Cortex of kidney (tissue), 1 donor: ENCODE measurements at places on chromosomes 1 and 21.
A peak's percentile ranks its signal among the peaks of the same experiment; 100 is the strongest.

DNA sequence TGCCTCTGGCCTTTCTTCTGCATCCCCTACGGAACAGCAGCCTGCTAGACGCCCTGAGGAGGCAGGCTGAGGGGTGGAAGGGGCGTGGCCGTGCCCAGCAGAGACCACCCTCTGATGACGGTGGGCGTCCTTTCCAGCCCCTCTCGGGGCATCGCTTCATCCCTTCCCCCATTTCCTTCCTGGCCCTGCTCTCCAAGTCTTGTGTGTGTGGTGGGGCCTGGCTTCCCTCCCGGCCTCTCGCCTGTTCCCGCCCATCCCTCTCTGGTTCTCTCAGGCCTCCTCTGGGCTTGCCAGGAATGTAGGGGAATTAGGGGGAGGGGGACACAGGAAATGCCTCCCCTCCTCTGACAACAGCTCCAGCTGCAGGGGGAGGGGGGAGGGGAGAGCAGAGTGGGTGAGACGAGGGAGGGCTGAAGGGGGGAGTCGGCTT, 51.1 kb downstream of the SKI start:
- no peak for DNase-seq

DNA sequence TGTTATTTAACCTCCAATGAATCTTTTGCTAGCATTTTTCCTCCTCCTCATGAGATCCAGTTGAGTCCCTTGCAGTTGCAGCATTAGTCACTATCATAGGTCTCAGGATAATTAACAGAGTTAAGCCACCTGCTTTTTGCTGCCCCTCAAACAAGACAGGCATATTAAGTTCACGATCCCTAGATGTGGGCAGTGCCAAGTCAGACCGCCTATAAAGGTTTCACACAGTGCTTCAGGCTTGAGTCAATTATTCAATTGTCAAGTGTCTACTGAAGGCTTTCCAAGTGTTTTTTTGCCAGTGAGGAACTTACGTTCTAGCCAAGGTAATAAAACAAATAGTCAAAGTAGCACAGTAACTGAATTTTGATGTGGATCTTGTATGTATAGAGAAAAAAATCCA, 175.0 kb downstream of the DAB1 start:
- DNase-seq = no peak

DNA sequence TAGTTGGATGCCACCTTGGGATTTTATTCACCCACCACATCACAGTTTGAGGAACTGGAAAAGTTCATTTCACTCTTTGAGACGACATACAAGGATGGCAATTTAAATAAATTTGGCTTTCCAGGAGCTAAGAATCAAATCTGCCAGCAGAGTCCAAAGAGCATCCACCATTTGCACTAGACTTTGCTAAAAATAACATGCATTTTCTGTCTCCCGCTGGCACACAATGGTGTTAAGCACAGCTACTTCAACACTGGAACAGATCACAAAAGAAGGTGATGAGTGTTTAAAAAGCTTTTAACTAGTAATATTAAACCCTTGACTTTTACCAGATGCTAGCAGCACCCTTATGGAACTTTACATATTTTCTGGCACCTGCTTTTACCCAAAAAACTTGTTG, 44.6 kb downstream of the MAEL start:
- no peak for DNase-seq

- DNase-seq = no peak
Observed at GRCh38 chr21:29293495-29293894, 5.2 kb upstream of the BACH1 start.

GRCh38 chr1:183590244-183591191, at the start of gene NCF2:
Gene NCF2 (minus strand): TSS chr1:183590459. CDS start chr1:183590329, 130 bp downstream.
- DNase-seq = no peak

DNA sequence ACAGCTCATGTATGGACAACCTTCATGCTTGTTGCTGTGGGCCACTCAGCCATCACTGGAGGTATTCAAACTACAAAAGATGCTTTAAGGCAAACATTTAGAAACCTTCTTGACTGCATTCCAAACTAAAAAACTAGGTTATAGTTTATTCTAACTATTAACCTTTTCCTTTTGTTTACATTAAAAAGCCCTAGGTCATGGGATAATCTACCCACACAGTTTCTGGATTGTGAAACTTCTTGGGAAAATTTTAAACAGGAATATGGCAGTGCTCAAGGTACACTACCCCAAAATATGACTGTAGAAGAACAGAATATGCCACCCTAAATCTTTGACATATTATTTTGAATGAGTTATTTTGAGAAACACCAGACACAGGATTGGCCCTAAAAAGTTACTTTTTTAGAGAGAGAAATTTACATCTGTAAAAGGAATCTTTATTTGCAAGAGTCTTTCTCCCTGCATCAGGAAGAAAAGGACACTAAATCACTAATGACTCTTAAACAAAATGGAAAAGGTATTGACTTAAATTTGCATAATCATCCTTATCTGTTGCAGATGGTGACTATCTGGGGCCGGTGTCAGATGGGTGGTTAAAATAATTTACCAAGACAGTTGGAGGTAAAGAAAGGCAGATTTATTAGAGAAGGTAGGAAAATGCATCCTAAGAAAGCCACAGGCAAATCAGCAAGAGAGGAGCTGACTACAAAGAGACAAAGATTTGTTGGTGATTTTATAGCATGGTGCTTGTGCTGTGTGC, 25.1 kb upstream of the NUF2 start:
- DNase-seq = no peak

GRCh38 chr1:168092566-168093355, 44.0 kb downstream of the GPR161 start:
- no peak for DNase-seq

- DNase-seq = no peak
Observed at GRCh38 chr1:32365445-32365844, 3.1 kb downstream of the TSSK3 start.

- no peak for DNase-seq
Observed at GRCh38 chr1:179323436-179323835, 29.8 kb downstream of the SOAT1 start.

DNA sequence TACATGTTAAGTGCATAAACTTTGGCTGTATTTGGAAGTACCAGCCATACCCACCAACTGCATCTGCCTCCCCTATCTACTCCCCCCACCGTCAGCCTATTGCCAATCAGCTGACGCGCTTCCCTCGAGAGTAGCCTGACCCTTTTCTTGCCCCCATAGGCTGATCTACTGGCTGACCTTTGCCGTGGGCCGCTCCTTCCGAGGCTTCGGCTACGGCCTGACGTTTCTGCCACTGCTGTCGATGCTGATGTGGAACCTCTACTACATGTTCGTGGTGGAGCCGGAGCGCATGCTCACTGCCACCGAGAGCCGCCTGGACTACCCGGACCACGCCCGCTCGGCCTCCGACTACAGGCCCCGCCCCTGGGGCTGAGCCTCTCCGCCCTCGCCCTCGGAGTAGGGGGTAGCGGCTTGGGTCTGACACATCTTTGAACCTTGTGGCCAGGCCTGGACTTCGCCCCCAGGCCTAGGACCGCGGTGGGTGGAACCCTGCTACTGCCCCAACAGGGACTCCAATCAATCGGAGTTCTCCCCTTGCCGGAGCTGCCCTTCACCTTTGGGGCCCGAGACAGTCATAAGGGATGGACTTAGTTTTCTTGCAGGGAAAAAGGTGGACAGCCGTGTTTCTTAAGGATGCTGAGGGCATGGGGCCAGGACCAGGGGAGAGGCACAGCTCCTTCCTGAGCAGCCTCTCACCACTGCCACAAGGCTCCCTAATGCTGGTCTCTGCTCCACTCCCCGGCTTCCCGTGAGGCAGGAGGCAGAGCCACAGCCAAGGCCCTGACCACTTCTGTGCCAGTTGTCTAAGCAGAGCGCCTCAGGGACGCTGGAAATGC, 4.0 kb downstream of the GLMP start:
- peak; percentile 61 for DNase-seq

DNA sequence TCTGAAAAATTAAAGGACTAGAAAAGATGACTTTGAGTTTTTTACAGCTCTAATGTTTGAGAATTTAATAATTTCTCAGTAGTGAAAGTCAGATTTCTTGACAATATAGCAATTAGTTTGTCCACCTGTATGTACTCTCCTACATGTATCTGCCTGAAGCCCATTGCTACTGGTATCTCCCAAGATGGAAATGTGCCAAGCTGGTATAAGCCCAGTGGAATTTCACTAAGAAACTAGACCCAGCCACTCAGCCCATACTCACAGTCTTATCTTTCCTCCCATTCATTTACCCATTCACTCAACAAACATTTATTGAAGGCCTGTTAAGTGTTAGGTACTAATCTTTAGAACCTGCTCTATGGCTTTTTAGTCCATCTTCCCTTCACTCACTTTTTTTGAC, 21.6 kb upstream of the TRIM45 start:
- DNase-seq = no peak

DNA sequence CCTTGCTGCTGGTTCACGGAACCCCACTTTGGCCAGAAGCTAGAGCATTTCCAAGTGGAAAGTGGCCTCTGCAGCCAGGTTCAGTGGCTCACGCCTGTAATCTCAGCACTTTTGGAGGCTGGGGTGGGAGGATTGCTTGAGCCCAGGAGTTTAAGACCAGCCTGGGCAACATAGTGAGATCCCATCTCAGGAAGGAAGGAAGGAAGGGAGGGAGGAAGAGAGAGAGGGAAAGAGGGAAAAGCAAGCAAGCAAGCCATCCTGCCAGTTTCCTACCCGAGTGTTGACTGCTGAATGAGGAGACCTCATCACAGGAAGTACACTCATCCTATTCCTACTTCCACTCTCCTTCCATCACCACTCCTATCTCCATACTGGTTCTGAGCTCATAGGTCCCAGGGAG, 12.8 kb upstream of the KLF17 start:
- no peak for DNase-seq

GRCh38 chr1:160061369-160062229, 8.4 kb downstream of the KCNJ10 start:
- no peak for DNase-seq

DNA sequence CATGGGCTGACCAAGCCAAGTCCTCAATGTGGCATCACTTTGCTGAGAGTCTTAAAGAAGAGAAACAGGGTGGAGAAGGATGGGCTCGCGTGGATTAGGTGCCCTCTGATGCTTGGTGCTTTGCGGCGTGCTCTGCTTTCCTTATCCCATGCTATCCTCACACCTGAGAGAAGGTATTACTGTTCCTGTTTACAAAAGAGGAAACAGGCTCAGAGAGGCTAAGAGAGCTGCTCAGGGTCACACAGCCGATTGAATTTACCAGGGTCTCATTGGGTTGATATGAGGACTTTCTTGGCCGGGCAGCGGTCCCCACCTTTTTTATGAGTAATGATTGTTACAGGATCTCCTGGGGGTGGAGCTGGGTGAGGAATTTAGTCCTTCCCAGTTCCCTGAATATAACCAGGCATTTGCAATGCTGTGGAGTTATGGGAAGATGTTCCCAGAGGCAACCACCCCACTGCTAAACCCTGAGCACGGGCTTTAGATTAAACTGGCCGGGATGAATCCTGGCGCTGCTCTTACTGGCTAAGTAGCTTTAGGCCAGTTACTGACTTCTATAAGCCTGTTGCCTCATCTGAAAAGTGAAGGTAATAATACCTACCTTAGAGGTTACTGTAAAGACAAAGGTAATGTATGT, 4.5 kb downstream of the ASCL5 start:
- DNase-seq = no peak

- no peak for DNase-seq
Observed at GRCh38 chr1:42689912-42690311, 7.7 kb downstream of the YBX1 start.

DNA sequence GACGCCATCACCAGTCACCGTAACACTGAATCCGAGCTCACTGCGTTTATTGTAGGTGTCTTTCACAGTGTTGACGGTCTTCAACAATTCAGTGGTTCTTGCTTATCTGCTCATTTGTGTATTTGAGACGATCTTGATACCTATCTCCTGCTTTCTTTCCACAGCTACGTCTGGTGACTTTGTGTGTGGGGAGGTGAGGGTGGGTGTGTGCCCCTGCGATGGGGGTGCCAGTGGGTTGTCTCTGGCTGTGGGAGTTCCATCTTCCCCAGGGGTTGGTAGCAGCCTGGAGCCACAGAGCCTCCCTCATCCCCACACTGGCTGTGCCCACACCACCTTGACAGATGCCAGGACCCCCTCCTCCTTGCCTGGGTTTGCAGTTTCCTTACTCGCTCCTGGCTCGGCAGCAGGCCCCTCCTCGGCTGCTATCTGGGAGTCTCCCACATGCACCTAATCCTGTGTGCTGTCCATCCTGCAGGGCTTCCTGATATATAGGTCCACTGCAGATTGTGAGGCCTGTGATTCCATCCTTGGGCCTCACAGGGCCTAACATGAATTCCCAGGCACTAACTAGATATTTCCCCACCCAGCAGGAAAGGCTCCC, 6.3 kb upstream of the PARP1 start:
- DNase-seq = no peak

- DNase-seq = no peak
Observed at GRCh38 chr21:35070436-35070835, 21.3 kb upstream of the RUNX1 start.

DNA sequence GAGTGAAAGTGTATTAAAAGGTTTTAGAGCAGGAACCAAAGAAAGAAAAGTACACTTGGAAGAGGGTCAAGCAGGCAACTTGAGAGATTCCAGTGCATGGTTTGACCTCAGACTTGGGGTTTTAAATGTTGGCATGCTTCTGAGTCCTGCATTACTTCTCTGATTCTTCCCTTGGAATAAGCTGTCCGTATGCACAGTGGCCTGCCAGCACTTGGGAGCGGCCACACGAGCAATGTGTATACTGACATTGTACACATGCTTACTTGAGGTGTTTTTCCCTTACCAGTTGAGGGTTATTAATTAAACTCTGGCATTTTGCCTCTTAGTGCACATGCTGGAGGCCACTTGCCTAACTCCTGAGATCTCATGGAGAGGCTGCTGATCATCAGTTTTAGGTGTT, 786.6 kb upstream of the RGS18 start:
- no peak for DNase-seq

- DNase-seq = no peak
Observed at GRCh38 chr1:229105109-229105508, 165.8 kb upstream of the RAB4A start.

DNA sequence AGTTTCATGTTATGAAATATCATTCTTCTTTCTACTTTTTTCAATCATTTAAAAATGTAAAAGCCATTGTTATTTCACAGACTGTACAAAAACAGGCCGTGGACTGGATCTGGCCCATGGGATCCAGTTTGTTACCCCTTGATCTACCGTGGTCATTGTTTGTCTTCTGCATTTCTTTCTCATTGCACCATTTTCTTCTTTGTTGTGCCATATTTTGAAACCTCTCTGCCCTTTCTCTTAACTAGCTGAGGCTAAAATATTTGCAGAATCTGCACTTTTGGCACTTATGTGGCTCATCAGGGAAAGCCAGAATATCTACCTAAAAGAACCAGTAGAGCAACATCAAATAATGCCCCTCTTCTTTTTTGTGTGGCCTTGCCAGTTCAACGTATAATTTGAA, 50.5 kb downstream of the DNAJC6 start:
- DNase-seq = no peak

DNA sequence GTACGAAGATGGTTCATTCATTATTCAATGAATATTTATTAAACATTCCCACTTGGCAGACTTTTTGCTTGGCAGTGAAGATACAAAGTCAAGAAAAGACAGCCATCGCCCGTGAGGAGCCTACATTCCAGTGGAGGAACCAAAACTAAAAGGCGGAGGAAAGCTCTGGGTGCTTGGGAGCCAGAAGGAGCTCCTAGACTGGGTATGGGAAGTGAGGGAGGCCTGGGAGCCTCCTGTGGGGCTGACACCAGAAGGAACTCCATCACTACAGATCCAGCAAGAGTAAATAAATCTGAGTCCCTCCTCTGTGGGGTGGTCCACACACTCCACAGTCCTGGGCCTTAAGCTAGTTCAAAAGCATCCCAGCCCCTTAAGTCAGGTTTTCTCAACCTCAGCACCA, 14.9 kb downstream of the RNASEL start:
- DNase-seq = no peak

GRCh38 chr1:26743426-26744059, 44.2 kb upstream of the PIGV start:
- DNase-seq = no peak

- no peak for DNase-seq
Observed at GRCh38 chr1:161047436-161048420, 2.0 kb upstream of the USF1 start.
